Substantia nigra (tissue), 51 donors: ENCODE measurements at places on chromosomes 11 and 22.

GRCh38 chr11:119844808-119845207, 115.8 kb upstream of the NECTIN1 start:
- no peak for DNase-seq

- no peak for DNase-seq
These were observed 29.9 kb downstream of the KCNQ1OT1 start for GRCh38 chr11:2669634-2670469.

- no peak for DNase-seq
These were observed 14.0 kb downstream of the SHANK2 start for GRCh38 chr11:71238285-71238875.

- no peak for DNase-seq
These were observed 134.3 kb downstream of the SNX19 start for GRCh38 chr11:130781931-130782330.

GRCh38 chr22:50608996-50609395, 8.4 kb downstream of the MAPK8IP2 start:
- no peak for DNase-seq

DNA sequence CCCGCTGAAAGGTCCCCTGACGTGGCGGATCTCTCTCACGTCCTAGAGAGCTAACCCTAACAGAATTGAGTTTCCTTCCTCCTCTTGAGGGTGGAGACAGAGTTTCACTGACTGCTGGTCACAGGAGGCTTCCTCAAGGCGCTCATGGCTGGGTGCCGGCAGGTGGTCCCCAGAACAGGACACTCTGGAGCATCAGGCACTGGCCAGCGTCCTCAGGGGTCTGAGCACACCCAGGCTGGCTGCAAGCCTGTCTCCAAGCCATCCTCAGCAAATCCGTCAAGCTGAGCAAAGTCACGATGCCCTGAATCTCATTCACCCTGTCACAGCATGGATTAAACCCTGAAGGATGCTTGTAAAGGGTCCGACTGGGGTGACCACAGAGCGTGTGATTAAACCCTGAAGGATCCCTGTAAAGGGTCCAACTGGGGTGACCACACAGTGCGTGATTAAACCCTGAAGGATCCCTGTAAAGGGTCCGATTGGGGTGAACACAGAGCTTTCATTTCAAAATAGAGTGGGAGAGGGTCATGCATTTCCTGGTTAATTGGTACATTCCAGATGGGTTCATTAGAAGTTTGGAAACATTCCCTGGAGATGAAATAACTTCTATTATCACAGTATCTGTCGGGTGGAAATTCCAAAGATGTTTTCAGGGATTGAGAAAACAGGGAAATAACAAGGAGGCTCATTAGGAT, 473.0 kb downstream of the BRD1 start:
- DNase-seq, result no peak

GRCh38 chr11:99351624-99352023, 330.9 kb downstream of the CNTN5 start:
- no peak for DNase-seq
